ENCODE measurements at places on chromosomes 4 and X. TPM values are rescaled to one million over a fixed set of nuclear protein-coding genes. Genes with fewer than 3 reads are reported as not detected.

DNA sequence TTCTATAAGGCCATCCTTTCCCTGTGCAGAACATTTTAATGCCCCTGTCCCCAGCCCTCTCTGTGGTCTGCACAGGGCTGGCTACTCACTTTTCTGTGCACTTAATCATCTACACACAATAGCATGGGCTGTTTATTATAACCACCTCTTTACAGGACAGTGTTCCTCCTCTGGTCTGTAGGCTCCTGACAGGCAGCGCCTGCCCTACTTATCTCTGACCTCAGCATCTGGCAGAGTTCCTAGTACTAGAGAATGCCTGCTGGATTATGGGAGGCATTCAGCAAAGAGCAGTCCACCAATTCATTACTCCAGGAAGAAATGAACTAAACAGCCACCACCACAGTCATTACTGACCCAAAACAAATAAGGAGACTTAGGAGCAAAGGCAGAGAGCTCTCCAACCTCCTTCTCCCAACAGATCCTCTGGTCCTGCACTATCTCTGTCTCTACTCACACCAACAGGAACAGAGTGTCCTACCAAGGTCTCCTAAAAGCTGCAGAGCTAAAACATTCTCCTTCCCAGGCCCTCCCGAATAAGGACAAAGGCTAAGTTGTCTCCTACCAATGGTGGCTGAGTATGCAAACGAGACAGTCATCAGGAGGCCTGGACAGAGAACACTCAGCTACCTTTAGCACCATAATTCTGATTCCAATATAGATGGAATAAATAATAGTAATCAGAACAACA, 279.2 kb downstream of the QDPR start:
- no peaks in the 10 kb centered on the region for H3K36me3 ChIP-seq
- no peaks in the 10 kb centered on the region for H3K4me1 ChIP-seq
- peaks cover 8% of the 10 kb centered on the region for H3K27me3 ChIP-seq
- DNase-seq: no peak
- no peak overlapping the region for H3K4me3 ChIP-seq

- H3K27me3 ChIP-seq: no peaks in the 10 kb centered on the region
- no peaks in the 10 kb centered on the region for H3K36me3 ChIP-seq
- H3K4me1 ChIP-seq: no peaks in the 10 kb centered on the region
Measured at GRCh38 chr4:184014301-184014700, 109.2 kb downstream of the STOX2 start.

DNA sequence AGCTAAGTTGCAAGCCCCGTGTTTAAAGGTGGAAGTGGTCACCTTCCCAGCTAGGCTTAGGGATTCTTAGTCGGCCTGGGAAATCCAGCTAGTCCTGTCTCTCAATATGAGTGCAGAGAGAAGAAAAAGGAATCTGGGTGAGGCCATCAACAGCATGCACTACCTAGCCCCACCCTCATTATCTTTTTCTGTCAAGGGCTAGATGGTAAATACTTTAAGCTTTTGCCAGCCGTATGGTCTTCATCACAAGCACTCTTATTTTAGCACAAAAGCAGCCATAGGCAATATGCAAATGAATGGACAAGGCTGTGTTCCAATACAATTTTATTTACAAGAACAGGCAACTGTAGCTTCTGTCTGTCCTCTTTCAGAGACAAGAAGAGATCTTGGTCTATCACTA, 282.9 kb downstream of the ZNF674 start:
- DNase-seq: no peak
- no peak overlapping the region for H3K27ac ChIP-seq
- H3K36me3 ChIP-seq: no peaks in the 10 kb centered on the region
- peaks cover 4% of the 10 kb centered on the region for H3K4me1 ChIP-seq
- H3K4me3 ChIP-seq: no peak overlapping the region
- H3K27me3 ChIP-seq: no peaks in the 10 kb centered on the region

Gene CXCL6
- total RNA-seq: not detected

GRCh38 chr4:1285790-1286553, 3.7 kb upstream of the MAEA start:
- H3K4me3 ChIP-seq: no peak overlapping the region
- H3K4me1 ChIP-seq: peaks cover 6% of the 10 kb centered on the region
- H3K36me3 ChIP-seq: no peaks in the 10 kb centered on the region
- peak; percentile 78 for DNase-seq
- no peaks in the 10 kb centered on the region for H3K27me3 ChIP-seq
- H3K27ac ChIP-seq: no peak overlapping the region

- H3K4me3 ChIP-seq: no peak overlapping the region
- H3K4me1 ChIP-seq: no peaks in the 10 kb centered on the region
- H3K27ac ChIP-seq: no peak overlapping the region
Measured at GRCh38 chr4:100778431-100778830, 260.6 kb upstream of the EMCN start.

DNA sequence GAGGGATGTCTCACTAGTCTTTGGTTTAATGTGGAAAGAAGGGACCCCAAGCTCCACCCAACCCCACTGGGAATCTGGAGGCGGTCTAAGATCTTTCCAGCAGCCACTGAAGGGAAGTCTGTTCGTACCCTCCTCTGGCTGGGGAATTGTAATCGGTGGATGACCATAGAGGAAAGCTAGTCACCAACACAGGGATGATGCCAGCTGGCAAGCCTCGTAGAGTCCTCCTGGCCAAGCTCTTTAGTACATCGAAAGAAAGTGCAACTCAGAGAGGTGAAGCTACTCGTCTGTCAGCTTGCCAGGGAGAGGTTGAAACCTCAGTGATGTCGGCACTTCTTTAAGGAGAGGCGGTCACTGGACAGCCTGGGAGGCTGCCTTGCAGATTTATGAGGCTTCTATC, 58.7 kb downstream of the MAMLD1 start:
- H3K36me3 ChIP-seq: no peaks in the 10 kb centered on the region
- no peaks in the 10 kb centered on the region for H3K4me1 ChIP-seq
- no peaks in the 10 kb centered on the region for H3K27me3 ChIP-seq
- H3K4me3 ChIP-seq: no peak overlapping the region
- H3K27ac ChIP-seq: no peak overlapping the region
